ENCODE measurements at places on chromosomes 5 and 9.

DNA sequence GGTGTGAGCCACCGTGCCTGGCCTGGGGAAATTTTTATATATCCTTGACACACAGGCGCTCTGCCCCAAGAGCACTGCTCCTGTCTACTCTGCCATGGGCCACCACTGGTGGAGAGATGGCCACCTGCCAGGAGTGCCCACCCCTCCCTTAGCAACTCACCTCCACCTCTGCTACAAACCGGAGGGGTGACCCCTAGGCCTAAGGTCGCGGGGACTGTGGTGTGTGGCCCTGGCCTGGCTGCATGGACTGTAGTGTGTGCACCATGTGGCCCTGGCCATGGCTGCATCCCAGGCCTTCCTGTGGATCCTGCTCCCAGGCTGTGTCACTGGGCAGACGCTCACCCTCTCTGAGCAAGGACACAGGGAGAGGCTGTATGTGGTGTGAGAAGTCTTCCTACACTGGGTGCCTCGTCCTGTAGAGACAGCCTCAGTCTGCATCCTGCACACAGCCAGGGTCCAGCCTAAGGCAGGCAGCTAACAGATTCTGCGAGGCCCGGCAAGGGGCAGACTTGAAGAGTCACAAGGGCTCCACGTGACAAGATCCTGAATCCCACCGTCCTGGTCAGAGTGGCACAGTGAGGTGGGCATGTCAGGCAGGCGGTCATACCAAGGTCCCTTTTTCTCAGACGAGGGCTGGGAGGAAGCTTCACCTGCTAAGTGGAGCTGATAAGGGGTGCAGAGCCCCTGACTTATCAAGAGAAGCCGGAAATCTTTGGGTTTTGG, 10.3 kb downstream of the NINJ1 start:
- no peak for DNase-seq

DNA sequence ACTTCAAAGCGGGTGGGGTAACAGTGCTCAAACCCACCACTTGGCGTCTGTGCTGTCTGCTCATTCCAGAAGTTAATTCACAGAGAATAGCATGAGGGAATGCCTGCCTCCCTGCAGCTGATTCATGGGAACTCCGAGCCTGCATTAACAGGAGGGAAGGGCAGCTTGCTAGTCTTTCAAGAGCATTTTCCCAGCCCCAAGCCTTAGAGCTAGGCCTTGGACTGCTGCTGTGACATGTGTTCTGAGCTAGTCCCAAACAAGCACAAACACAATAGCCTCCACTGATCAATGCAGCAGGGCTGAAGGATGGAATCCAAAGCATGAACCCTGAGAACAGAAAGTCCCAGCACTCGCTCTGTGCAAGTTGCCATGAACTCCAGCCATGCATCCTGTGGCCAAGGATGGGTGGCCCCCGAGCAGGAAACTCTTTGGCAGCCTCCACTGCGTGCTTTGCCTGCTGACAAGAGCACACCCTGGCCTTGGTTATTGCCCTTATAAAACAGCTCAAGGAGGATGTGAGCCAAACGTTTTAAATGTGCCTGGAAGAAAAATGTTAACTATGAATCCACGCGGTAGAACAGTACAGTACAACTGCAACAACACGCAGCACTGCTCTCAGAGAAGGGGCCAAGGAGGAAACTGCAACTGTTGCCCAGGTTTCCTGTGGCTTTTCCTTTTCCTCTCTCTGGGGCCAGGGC, 653.1 kb upstream of the KLF4 start:
- no peak for DNase-seq

DNA sequence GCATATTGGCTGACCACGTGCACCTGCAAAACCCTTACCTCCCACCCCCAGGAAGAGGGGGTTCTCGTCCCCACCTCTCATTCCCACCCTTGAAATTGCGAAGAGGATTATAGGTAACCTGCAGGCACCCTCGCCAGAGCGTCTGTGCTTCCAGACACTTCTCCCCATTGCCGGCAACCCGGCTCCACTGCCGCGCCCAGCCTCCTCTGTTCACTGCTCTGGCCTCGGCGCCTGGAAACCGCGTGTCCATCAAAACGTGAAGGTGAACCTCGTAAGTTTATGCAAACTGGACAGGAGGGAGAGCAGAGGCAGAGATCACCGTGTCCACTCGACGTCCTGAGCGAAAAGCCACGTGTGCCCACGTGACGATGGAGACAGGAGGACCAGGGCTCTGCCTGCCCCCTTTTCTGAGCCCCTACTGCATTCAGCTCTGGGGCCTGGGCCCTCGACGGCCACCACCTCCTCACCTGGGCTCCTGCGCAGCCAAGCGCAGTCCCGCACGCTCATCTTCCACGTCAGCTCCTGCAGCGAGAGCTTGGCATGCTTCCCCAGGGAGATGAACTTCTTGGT, 1.9 kb downstream of the TERT start:
- DNase-seq: no peak

DNA sequence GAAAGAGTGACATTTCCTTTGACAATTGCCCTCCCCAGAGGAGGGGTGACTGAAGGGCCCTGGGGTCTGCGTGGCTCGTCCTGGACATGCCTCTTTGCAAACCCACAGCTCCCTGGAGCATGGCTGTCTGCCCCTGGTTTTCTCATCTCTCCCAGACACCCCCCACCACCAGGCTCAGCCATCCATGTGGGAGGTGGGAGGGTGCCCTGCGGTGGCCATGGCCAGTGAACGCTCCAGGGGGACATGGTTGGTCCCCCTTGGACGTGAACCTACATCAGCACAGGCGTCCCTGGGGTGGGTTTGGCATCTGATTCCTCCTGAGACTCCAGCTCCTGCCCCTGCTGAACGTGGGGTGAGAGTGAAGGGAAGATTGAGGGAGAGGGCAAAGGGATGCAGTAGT, 67.7 kb upstream of the LMX1B start:
- DNase-seq: no peak

- no peak for DNase-seq
These were observed 212.4 kb upstream of the DMAC1 start for GRCh38 chr9:8011974-8012373.

DNA sequence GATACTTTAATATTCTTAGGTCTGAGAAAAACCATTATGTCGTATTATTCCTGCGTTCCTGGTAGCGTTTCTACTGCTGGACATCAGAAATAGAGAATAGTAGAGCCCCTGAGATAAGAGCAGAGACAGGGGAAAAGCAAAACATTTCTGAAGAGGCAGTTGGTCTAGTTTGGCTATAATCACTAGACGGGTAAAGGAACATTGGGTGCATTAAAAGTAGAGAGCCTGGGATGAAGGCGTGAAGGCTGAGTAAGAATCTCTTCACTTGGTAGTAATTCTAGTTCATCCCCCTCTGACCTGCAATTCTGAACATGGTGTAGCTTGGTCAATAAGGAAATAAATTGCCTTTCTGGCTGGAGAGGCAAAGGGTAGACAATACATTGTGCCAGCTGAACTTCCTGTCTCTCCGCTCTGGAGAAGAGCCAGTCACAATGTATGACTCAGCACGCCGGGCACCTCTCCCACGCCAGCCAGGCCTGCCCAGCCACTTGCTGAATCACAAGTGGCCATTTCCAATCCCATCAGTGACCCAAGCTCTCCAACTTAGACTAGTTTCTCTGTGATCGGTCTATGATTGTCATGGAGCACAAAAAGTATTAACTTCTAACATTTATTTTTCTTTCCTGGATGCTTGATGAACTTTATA, 75.4 kb downstream of the STK32A start:
- no peak for DNase-seq

DNA sequence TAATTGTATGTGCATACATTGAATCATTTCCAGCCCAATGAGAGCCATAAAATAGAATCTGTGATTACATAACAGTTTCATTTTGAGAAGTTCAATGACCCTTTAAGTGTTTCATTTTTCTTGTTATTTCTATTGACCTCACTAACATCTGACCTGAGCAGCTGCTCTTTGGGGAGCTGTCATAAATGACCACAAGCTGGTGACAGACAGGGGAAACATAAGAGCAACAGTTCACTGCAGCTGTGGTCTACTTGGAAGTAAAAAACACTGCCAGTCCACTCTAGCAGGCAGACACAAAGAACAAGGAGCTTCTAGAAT, 265.4 kb downstream of the DTWD2 start:
- DNase-seq: no peak

DNA sequence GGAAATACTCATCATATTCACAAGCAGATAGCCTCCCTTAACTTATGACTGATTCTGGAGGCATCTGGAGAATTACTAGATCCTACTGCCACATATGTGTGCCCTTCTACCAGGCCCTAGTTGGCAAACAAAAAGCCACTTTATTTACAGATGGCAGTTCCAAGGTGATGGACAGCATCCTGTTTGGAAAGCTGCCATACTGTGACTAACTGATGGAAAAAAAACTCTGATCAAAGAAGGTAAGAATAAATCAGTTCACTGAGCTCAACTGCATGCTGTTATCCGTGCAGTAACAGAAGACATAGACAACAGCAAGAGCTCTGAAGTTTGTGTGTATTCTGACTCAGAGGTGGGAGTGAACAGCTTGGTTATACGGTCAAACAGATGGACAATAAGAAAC, 279.8 kb upstream of the POU5F2 start:
- DNase-seq: no peak

DNA sequence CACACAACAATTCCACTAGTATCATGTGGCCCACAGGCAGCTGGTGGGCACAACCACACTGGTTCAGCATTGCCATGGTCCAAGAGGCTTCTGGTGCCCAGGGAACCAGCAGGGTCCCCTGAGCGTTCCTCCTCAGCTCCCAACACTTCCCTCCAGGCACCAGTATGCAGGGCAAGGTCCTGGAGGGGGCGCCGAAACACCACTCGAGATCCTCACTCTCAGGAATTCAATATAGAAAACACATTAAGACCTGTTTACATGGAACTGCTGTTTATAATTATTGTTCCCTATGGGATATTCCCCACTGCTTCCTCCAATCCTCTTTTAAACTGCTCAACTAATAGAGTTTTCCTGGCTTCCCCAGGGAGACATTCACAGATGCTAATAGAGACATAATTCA, 91.9 kb upstream of the GABRP start:
- DNase-seq: no peak

DNA sequence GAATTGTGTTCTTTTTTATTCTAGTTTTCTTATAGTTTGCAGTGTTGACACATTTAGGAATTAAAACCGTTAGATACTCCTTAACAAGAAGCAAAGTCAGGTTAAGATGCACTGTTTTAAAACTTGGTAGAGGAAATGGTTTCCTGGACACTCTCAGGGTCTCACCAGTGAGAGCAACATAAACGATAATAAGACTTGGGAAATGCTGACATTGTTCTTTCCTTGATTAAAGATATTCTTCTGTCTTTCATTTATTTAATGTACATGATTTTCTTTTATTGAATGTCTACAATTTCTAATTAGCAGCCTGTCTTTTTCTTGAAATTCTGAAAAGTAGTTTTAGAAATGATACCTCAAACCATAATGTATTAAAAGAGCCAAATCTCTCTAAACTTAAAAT, 707.9 kb upstream of the CHD1 start:
- DNase-seq: no peak

- DNase-seq: no peak
These were observed 284.1 kb upstream of the GRAMD2B start for GRCh38 chr5:126139086-126139485.

DNA sequence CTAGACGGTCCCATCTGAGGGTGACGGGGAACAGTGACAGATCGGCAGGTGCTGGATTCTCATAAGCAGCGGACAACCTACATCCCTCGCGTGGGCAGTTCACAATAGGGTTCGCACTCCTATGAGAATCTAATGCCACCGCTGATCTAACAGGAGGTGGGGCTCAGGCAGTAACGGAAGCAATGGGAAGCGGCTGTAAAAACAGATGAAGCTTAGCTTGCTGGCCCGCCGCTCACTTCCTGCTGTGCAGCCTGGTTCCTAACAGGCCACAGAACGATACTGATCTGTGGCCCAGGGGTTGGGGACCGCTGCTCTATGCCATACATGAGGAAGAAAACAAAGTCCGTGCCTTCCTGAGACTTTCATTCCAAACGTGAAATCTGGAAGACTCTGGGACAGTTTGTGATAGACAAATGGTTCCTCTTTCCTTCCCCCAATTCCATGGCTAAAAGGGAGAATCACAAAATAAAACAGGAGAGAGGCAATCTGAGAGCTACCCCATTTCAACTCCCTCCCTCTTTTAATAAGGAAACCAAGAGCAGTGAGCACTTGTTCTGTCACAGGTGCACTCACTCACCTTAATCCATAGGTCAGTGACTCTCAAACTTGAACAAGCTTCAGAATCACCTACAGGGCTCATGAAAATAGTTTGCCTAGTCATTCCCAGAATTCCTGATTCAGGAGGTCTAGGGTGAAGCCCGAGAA, 12.1 kb downstream of the PDCL start:
- peak; percentile 13 for DNase-seq

- DNase-seq: no peak
These were observed 7.9 kb downstream of the TXN start for GRCh38 chr9:110248361-110248760.

DNA sequence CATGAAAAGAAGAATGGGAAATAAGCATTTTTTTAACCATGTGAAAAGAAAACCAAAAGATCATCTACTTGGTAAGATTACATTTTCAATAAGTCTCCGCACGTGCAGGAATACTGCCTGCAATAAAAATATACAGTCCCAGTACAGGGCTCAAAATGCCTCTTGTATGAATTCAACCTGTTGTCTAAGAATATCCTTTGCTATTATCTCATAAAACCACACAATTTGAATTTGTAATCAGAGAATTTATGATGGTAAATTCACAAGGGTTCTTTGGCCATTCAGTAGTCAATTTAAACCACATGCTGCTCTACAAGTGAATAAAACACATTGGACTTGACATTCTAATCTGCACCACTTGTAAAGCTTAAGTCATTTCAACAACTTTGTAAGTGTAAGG, 46.6 kb downstream of the ST8SIA4 start:
- DNase-seq: no peak

GRCh38 chr5:40385544-40385943, 294.2 kb upstream of the PTGER4 start:
- DNase-seq: no peak

DNA sequence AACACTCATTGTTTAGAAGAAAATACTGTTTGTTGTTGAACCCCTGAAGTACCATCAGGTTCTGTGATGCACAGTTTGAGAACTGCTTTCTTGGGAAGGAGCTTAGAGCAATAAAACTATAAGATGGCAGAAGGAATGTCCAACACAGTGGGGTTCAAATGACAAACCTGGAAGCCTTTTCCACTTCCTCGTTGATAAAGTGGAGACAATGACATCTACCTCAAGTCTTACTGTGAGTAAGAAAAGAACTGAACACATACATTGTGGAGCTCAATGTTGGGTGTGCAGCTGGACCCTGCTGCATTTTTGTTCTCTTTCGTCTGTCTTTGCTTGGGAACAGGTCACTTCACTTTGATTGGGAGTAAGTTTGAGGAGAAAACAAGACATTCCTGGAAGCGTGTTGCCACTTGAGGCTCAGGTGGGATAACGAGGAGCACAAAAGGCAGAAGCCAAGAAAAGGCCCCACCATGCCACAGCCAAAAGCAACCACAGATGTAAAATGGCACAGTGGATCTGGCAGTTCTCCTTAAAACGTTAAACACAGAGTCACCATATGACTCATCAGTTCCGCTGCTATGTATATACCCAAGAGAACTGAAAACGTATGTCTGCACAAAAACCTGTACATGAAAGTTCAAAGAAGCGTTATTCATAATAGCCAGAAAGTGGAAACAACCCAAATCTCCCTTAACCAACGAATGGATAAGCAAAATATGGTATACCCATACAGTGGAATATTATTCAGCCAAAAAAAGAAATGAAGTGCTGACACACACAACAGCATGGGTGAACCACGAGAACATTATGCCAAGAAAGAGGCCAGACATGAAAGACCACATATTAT, 42.9 kb upstream of the SUB1 start:
- DNase-seq: no peak

- no peak for DNase-seq
These were observed 403.3 kb downstream of the PLK2 start for GRCh38 chr5:58056546-58056945.
